Placental epithelial cell (primary cell): ENCODE measurements at places on chromosomes 6 and 20. TPM values are rescaled to one million over a fixed set of nuclear protein-coding genes. Genes with fewer than 3 reads are reported as not detected.

The OR2B6 gene
- total RNA-seq: not detected in 2 replicates

The OR2H1 gene
- total RNA-seq: not detected in 2 replicates

The LAMA2 gene
- 0.65 and 0.79 TPM in 2 replicates for total RNA-seq

The PSMB8 gene
- 6.9 and 11.8 TPM in 2 replicates for total RNA-seq
